Esophagus squamous epithelium (tissue), 5 donors: ENCODE measurements at places on chromosomes 7 and 10.

DNA sequence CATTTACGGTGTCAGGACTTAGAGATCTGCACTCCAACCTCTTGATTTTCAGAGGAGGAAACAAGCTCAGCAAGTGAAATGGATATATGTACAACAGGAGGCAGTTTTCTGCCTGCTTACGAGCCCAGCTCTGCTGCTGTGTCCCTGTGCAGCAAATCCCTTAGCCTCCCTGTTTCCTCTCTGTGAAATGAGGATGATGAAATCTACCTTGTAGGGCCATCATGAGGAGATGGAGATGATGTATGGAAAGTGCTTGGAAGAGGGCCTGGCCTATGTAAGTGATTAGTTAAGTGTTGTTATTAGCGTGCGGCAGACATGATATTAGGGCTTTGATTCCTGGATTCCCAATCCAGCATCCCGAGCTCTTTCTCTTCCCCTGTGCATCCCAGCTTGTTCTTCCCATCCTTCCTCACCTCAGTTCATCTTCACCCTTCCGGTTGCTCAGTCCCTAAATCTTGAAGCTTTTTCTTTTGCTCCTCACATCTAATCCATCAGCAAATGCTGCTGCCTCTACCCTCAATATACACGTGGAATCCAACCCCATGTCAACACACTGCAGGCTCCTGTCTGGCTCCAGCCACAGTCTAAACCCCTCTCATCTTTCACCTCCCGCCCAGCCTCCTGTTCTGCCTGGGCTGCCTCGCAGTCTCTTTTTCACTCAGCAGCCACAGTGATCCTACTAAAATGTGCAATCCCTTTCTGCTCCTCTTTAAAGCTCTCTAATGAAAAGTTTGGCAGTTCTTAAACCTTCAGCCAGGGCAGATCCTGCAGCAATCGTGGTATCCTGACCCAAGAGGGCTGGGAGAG lies 113.8 kb downstream of the MARCHF5 start:
- no peak for DNase-seq

DNA sequence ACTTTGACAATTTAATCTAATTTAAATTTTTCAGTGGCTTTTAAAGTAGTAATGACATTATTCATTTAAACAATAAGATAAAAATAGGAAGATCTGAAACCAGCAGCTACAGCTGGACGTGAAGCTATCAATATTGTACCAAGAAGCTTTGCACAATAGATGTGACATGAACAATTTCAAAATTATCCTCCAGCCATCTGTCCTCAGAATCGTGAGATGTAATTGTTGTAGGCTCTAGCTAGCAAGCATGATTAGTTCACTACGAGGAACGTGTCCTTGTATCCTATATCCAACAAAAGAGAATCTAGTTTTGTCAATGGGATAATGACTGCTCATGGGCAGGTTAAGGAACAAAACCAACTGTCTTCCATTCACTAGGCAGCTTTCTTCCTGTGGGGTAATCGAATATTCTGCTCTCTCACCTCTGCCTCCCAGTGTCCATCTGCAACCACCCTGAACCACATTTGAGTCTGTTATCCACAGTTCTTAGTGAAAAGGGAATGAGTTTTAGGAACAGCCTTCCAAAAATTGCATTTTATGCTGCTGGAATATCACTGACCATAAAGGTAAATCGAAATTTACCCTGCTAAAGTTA lies 247.3 kb downstream of the PARD3 start:
- no peak for DNase-seq

DNA sequence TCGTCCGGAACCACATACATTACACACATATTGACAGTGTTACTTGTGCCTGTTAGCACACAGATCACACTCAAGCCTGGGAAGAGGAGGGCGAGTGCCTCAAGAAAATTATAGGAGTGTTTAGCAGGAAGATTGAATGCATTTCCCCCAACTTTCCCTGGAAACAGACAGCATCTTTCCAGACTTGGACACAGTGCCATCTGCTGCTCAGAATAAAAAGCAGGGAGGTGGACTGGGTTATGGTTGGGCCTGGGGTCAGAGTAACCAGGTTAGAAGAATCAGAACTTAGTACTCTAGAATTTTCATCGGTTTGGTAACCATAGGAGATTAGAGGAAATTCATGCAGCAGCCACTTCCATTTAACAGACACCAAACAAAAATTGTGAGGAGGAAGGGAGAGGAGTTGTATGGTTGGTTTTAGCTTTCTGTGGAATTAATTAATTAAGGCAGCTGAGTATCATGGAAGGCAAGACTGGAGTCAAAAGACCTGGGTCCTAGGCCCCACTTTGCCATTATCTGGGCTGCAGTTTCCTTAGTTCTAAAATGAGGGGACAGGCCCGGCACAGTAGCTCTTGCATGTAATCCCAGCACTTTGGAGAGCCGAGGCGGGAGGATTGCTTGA lies 43.4 kb upstream of the OPTN start:
- no peak for DNase-seq

GRCh38 chr10:91975438-91975837 lies 51.9 kb downstream of the BTAF1 start:
- no peak for DNase-seq

- DNase-seq: no peak
These were observed 39.9 kb upstream of the LEP start for GRCh38 chr7:128201067-128201689.

DNA sequence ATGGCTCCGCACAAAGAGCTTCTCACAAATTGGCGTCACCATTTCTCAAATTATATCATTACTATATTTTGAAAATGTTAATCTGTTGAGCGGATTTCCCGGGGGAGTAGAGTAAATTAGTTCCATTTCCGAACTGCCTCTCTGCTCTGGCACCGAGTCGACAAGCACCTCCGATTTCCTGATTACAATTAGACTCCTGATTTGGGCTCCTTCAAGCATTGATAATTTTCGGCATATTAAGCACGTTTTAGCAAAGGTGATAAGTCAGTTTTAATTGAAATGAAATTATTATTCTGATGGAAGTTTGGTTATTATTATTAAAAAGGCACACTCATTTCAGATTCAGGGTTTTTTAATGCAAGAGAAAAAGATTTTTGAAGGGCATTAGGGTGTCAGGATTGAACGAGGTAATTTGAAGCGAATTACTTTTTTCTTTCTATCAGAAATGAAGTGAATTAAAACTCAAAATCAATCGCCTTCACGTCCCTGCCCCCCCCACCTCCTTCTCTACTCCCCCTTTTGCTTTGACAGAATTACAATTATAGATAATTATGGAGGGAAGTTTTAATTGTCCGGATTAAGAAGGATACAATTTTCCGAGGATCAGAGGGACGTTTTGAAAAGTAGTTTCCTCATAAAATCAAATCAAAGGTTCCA lies 4.0 kb upstream of the UNCX start:
- no peak for DNase-seq

- no peak for DNase-seq
These were observed 257.2 kb downstream of the GLRX3 start for GRCh38 chr10:130393342-130393741.

GRCh38 chr7:391961-392524 lies 102.1 kb downstream of the FOXL3 start:
- DNase-seq: no peak

- DNase-seq: no peak
These were observed 155.7 kb upstream of the TMEM229A start for GRCh38 chr7:124188576-124188975.

DNA sequence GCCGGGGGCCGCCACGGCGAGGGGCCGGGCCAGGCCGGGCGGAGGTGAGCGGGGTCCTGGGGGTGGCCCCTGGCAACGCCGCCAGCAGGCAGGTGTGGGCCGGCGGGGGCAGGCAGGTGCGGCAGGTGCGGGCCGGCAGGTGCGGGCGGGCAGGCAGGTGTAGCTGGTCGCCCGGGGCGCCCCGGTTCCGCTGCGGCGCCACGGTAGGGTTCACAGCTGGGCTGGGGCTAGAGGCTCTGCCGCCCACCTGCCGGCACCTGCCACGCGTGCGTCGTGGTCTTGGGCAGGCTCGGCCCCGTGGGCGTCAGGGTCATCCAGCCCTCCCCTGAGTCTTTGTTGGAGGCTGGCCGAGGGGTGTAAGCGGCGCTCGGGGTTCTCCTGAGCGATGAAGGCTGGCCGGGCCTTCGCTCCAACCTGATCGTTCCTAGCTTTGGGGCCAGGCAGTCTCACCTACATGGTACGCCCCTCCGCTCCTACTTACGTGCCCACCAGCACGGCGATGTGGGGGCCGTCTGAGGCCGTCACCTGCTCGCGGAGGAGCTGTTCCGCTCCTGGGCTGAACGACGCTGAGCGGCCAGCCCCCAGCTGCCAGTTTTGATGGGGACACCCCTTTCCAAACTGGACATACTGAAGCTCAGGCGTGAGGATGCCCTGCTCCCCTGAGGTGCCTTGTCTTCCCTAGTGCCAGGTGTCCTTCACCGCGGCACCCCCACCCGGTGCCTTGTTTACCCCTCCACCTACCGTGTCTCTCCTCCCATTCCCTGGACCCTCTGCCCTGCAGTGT lies 493 bp downstream of the ZMIZ2 start:
- DNase-seq: no peak

GRCh38 chr7:71733107-71733870 lies 601.3 kb downstream of the GALNT17 start:
- DNase-seq: no peak

- no peak for DNase-seq
These were observed 435.4 kb downstream of the KIF20B start for GRCh38 chr10:90136731-90137316.
